ENCODE measurements at places on chromosomes 6 and 20.

GRCh38 chr6:44456070-44456965, 68.8 kb downstream of the CDC5L start:
- no peak for DNase-seq

- DNase-seq: no peak
These were observed 17.1 kb downstream of the TRIM27 start for GRCh38 chr6:28906669-28907068.

GRCh38 chr6:129448965-129449364, 261.0 kb downstream of the ARHGAP18 start:
- no peak for DNase-seq

DNA sequence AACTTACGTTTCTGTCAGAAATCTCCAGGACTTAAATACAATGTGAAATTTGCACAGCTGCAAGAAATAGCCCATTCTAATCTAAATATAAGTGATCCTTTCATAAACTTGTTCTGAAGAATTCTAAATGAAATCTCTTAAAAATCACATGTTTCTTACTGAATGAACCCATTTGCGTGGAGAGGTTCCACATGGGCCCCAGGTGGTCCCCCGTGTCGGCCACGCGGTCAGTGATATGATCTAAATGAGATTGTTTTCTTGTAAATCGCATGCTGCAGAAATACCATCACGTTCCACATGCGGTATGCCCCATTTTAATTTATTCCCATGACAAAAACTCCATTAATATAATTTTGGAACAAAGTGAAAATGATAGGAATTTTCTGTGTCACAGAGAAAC, 818.9 kb upstream of the SLC35B3 start:
- DNase-seq: no peak

DNA sequence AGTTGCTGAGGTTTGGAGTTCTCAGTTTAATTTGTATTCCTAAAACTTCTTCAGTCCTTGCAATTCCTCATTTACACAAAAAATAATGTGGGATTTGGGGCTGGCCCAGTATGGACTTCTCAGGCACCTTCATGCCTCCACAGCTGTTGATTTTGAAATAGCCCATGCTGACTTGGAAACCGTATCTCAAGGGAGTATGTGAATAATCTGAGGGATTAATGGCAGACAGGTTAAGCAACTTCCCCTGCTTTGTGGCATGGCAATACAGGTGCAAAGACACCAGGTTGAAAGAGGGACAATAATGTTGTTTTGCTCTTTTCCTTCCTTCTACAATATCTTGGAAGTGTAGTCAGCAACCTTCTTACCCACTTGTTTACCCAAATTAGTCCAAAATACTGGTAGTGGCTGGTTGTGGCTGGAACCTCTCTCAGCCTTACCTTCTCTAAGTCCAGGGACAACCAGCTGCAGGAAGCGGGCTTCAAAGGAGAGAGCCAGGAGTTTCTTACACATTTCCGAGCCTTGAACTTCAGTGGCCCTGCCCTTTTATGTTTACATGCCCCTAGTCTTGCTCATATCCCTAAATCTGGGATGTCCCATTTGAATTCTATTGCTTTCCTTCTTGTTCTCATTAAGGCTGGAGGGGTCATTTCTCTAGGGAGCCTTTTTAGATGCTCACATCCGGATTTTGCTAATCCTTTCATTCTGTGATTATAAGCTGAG, 44.1 kb upstream of the ADGRF1 start:
- DNase-seq: no peak

- no peak for DNase-seq
These were observed 85.4 kb downstream of the CBFA2T2 start for GRCh38 chr20:33575282-33575681.

DNA sequence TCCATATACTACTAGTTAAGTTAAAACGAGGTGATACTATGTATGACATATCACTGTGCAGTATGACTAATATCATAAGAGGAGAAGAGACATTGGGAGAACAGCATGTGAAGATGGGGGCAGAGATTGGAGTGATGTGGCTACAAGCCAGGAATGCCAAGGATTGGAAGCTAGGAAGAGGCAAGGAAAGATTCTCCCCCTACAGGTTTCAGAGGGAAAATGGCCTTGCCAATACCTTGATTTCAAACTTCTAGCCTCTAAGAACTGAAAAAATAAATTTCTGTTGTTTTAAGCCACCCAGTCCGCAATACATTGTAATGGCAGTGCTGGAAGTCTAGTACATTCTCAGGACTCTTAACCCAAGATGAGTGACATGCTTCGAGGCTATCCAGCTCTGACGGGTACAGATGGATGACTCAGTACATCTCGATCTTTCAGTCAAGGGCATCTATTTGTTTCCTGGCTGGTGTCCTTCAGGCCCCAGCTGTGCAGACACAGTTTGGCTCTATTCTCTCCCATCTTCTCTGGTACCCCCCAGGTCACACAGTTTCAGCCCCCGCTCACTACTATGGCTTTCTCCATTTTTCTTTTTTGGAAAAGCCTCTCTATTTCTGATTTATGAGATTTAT, 55.5 kb upstream of the THEMIS start:
- DNase-seq: no peak

DNA sequence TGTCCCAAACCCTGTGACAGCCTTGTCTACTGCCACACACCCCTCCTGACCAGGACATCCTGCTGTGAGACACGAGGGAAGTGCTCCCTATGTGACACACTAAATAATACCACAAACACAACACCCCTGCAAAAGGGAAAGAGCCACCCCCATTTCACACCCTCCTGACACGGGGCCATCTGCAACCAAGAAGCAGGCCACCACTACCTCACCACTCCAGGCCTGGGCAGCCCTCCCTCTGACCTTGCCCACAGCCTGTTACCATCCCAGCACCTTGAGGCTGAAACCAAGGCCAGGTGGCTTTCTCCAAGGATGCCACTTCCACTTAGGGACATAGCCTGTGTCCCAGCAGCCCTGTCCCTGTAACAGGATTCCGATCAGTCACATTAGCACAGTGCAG, 68.2 kb downstream of the NINL start:
- DNase-seq: no peak

DNA sequence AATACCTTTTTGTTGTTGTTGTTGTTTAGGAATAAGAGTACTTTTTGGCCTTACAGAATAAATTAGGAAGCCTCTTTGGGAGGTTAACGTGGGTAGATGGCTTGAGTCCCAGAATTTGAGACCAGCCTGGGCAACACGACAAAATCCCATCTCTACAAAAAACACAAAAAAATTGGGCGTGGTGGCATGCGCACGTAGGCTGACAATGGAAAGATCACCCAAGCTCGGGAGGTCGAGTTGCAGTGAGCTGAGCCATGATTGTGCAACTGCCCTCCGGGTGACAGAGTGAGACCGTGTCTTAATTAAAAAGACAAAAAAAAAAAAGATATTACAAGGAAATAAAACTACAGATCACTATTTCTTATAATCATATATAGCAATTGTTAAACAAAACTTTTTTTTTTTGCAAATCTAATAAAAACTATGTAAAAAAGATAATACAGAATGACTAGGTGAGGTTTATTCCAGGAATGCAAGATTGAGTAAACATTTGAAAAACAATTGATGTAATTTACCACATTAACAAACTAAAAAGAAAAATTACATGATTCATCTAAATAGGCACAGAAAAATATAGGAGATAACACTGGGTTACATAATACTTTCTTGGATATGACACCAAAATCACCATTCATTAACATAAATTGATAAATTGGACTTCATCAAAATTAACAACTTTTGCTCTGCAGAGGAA, 43.6 kb upstream of the ASCC3 start:
- DNase-seq: no peak

- peak; percentile 81 for DNase-seq
These were observed 2.3 kb upstream of the MARCKS start for GRCh38 chr6:113854531-113855499.

DNA sequence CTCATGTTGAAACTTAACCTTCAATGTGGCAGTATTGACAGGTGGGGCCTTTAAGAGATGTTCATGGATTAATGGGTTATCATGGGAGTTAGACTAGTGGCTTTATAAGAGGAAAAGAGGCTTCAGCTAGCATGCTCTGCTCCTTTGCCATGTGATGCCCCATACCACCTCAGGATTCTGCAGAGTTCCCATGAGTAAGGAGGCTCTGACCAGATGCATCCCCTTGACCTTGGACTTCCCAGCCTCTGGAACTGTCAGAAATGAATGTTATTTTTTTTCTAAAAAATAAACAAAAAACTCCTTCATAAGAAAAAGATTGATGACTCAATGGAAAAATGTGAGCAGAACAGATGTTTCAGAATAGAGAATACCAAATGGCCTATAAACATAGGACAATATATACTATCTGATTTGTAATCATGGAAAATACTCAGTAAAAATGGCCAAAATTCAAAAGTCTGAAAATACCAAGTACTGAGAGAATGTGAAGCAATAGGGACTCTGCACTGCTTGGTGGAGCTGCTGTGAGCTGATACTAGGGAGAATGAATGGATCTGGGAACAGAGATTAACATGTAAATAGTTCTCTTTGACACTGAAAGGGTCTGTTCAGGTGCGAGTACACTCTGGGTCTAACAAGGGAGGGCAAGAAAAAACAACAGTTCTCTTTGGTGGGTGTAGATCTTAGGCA, 7.4 kb upstream of the TRIM39 start:
- DNase-seq: no peak

DNA sequence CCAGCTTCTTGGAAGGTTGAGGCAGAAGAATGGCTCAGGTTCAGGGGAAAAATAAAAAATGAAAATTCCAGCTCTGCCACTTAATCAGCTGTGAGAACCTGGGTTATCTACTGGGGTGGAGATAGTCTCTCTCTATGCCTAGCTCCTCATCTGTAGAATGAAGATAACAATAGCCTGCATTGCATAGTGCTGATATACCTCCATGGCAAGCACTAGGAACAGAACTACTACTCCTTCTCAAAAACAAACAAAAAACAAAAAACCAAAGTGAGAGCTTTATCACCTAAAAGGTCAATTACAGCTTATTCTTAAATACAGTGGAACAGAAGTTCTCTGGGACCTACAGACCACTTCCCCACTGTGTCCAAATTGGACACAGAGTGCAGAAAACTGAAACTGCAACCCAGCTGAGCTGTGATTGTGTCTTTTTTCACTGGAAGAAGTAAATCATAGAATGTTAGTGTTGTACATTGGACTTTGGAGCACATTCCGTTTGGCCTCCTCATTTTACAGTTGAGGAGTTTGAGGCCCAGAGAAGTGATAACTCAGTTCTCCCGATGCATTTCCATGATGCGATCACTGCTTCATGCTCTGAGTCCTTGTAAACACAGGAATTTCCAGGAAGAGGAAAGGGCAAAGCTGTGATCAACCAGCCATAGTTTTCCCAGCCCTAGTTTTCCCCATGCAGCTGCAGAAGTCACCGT, 23.3 kb downstream of the MTFR2 start:
- DNase-seq: no peak

DNA sequence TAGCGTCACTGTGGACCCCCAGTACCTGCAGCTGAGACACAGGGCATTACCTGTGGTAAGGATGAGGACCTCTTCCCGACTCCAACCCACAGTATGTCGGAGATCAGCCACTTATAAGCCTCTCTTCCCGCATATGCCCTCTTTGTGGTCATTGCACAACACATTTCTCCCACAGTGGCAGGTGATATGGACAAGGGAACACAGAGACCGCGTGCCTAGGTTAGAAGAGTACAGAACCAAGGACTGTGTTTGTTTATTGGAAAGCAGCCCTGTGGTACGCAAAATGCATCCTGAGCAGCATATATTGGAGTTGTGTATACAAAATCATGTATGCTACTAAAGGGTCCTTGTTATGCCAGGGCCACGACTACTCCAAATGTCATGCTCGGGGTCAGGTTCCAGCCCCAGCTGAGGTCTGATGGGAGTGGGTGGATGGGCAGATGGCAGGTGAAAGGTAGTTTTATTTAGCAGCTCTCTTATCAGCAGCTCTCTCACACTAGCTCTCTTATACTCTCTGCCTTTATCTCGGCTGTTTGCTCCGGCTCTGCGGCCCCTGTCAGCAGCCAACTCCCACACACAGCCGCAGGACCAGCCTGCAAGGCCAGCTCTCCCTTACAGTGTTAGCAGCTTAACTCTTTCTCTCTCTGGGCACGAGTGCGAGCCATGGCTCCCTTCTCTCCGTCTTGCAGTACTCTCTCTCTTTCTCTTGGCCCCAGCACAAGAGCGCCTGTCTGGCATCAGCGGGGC, 569.0 kb downstream of the KIF16B start:
- no peak for DNase-seq

DNA sequence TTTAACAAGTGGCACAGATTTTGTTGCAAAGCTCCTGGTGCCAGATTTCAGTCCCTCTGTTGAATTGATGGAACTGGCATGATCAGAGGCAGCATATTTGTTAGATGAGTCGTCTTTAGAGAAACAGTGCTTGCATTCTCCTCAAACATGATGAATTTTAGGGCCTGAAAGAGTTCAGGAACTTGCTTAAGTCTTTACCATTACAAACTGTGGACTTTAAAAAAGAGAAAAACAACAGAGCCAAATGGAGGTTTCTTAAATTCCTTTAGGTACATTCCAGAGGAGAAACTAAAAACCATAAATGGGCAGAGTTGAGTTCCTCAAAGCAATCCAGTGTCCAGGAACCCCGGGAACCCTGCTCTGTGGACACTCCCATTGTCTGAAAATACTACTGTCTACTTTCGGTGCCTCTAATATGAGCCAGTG, 2.5 kb downstream of the GTF2H5 start:
- DNase-seq: no peak

- no peak for DNase-seq
These were observed 472.0 kb downstream of the CD109 start for GRCh38 chr6:74167976-74168375.

DNA sequence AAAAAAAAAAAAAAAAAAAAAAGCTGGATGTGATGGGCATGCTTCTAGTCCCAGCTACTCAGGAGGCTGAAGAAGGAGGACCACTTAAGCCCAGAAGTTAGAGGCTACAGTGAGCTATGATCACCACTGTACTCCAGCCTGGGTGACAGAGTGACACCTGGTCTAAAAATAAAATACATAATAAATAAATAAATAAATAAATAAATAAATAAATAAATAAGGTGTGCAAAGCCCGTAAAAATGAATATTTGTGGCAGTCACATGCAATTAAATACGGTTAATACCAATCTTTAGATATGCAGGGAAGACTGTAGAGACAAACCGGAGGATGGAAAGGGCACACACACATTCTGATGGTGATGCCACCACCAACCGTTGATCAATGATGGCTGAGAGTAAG, 26.2 kb downstream of the IL22RA2 start:
- DNase-seq: no peak

DNA sequence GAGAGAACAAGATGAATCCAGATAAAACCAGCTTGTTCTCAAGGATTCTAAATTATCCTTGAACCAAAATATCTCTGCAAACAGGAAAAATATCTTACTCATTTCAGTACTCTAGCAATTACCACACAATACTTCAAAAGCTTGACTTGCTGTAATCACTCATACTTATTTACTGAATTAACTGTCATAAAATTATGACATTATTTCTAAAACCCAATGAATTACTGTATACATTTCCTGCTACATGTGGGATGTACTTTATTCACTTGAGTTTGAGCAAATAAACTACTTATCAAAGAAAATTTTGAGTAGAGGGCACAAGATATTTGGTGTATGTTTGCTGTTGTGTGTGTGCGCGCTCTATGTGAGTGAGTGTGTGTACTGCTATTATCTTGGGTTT, 9.7 kb downstream of the EIF2S2 start:
- DNase-seq: no peak

- DNase-seq: no peak
These were observed 93.8 kb upstream of the MARCKS start for GRCh38 chr6:113763311-113763766.

- no peak for DNase-seq
These were observed 8.6 kb downstream of the PNLDC1 start for GRCh38 chr6:159808647-159809046.

Measured in hippocampal formation (tissue), 2 donors.